Natural killer cell (primary cell): ENCODE measurements at places on chromosomes 7 and 10. TPM values are rescaled to one million over a fixed set of nuclear protein-coding genes. Genes with fewer than 3 reads are reported as not detected.

- DNase-seq, result no peak
Measured at GRCh38 chr10:80739328-80739727, 201.6 kb downstream of the SH2D4B start.

DNA sequence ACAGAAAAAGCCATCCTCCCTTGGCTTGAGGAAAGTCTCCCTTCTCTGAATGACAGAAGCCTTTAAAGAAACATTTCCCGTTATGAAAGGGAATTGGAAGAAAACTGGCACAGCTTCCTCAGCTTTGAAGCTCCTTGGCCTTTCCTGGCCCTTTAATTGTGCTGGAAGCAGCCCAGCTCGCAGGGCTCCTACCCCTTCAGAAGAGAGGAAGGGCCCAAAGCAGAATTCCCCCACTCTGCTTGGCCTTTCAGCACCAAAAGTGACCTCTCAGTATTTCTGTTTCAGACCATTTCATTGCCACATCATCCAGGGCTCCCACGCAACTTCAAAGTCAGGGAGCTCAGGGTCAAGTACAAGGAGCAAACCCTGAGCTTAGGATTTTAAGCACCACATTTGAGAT lies 4.2 kb downstream of the AFAP1L2 start:
- DNase-seq, result no peak

DNA sequence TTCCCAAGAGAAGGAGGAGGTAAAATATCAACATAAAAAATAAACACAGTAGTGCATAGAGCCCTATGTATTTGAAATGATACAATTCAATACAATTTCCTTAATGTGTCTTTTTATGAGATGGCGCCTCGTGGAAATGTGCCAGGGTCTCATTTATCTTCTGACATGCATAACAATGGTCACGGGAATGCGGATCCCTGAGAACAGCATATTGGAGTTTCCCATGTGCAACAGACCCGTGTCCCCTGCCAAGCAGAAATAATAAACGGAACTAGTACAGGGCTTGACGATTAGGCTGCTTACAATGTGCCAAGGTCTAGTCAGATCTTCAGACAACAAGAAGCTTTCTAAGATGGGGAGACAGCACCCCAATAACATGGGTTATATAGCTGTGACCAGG lies 217.9 kb downstream of the ARHGAP21 start:
- no peak for DNase-seq

GRCh38 chr7:108568801-108569380 lies 615 bp downstream of the THAP5 start:
- peak; percentile 79 for DNase-seq

DNA sequence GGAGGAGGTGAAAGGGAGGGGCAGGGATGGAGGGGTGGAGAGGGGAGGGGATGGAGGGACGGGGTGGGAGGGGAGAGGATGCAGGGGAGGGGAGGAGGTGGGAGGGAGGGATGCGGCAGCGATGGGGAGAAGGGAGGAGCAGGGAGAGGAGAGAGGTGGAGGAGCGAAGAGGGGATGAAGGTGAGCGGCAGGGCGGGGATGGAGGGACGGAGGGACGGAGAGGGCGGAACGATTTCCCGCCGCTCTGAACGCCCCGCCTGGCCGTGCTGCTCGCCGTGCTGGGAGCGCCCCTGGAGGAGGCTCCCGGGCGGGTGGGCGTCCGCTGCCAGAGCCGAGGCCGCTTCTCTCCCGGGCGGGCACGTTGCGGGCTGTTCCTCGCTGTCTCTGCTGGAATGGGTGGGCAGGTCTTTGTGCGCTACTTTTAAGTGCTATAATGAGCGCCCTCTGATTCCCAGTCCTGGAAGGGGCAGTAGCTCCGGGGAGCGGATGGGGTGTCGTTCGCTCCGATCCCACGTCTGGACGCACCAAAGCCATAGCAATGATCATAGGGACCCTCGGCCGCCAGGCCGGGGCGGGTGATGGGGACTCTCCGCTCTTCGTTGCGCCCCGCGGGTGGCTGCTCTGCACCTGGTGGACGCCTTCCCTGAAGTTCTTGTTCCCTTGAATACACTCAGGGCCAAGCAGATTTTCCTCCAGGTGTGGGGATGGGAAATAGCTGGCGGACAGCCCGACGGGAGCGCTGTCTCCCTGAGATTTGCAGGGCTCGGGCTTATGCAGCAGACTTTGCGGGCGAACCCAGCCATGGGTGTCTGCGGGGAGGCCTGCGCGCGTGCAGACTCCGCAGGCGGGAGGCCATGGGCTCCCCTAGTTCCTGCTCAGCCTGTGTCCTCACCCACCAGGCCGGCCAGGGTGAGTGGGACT lies 81.1 kb upstream of the CPXM2 start:
- DNase-seq, result no peak

DNA sequence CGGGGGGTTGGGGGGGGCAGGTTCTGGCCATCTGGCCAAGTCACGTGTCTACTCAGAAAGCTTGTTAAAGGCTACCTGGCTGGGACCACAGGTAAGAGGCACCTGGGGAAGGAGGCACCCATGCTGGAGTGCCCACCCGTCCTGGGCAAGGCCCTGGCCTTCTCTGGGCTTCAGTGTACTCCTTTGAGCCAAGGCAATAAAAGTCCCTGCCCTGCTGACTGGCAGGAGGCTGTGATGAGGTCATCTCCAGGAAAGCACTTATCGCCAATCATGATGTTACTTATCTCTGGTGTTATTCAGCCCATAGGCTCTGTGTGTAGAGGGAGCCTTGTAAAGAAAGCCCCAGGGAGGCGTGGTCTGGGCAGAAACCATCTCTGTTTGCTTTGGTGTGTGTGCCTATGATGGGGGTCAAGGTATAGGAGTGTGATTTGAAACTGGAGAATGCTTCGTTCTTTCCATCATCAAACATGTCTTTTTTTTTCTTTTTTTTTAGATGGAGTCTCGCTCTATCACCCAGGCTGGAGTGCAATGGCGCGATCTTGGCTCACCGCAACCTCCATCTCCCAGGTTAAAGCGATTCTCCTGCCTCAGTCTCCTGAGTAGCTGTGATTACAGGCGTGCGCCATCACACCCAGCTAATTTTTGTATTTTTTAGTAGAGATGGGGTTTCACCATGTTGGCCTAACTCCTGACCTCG lies 2.5 kb upstream of the CLDN4 start:
- peak; percentile 42 for DNase-seq

DNA sequence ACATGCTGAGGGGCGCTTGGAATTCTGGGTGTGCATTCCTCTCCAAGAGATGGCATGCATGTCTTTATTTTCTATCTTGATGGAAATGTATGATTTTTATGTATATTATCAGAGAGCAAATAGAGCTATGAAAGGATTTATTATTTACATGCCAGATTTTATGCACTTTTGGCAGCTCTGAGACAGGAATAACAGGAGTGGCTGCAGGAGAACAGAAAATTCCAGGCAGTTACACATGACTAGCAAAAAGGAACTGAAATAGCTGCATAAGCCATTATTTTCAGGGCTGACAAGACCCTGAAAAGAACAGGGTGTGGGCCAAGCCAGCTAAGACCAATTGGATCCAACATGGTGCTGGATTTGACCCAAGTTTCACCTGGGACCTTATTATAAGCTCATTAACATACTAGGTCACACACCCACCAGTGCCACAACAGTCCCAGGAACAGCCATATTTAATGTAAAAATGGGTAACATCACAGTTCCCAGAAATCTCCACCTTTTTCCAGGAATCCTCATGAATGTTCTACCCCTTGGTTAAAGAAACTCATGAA lies 43.2 kb upstream of the ACSL5 start:
- no peak for DNase-seq

DNA sequence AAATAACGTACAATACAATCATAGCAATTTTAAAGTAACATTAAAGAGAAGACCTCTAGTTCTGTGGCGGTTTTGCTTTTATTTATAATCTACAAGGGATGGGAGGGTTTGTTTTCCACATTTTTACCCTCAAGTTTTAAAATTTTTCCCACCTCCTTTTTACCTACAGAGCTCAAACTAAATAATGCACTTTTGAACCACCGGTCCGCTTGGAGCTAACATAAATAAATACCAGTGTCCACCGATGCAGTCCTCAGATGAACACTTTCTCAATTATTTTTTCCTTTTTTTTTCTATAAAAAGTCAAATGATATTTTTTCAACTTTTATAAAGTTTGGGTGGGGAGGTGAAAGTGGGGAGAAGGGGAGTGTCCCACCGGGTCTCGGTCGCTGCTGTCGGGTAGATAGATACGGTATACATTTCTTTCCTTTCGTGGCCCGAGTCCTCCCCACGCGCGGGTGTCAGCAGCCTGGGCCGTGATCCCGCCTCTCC lies 3.3 kb downstream of the ZNF503 start:
- DNase-seq, result no peak

DNA sequence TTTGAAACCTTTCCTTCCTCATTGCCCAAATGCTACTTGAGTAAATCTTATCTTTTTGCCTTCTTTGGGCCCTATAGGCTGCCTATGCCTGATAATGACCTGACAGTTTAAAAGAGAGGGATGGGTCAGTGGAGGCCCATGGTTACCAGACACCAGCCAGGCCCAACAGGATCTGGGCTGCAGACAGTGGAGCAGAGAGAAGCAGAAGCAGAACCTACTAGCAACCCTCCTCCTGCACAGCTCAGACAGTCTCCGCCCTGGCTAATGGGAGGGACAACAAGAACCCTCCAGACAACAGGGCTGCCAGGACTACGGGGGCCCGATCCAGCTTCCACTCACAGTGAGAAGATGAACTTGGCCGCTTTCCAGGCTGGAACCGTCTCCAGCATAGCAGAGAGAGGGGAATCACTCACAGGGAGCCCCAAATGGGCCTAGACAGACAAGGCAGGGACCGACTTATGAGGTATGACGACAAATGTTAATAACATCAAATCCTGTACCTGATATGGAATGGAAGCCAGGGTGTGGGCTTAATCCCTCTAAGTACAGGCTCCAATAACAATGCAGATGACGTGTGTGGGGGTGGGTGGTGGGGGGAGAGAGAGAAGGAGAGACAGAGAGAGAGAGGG lies 31.7 kb upstream of the DGKI start:
- no peak for DNase-seq

- DNase-seq, result no peak
Measured at GRCh38 chr10:60343254-60343653, 46.4 kb downstream of the ANK3 start.

- DNase-seq, result no peak
Measured at GRCh38 chr7:2692543-2692942, 4.5 kb downstream of the AMZ1 start.

- no peak for DNase-seq
Measured at GRCh38 chr10:60123668-60124067, 217.3 kb upstream of the CCDC6 start.

- no peak for DNase-seq
Measured at GRCh38 chr10:50346942-50347341, 95.6 kb upstream of the ASAH2 start.

DNA sequence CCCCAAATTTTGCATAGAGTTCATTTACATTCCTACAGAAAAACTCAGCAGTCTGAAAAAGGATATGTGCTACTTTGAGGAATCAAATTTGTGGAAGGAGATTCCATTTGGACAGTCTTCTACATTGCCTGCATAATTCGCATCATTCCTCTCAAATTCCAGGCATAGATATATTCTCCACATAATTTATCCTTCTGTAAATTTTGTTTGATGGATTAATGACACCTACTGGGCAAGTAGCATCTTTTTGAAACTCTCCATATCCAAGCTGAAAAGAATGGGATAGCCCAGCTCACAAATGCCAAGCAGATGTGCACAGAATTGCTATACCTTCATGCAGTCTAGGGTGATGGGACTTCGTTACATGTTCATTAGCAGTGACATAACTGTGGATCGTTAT lies 515.3 kb downstream of the AUTS2 start:
- DNase-seq, result no peak

DNA sequence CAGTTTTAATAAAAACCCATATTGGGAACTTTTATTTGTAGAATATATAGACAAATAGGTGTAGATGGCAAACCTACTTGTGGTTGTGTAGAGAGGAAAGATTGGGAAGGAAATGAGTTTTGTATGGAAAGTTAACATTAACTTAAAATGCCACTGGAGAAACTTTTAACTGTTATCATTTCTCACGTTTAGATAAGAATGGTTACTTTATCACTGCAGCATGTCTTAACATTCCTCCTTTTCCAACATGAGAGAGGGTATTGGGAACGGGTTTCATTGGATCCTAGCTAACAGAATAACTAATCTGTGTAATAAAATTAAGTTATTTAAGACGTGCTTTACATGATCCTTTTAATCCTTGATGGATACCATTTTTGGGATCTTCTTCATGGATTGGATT lies 1.8 kb downstream of the LUC7L2 start:
- no peak for DNase-seq

DNA sequence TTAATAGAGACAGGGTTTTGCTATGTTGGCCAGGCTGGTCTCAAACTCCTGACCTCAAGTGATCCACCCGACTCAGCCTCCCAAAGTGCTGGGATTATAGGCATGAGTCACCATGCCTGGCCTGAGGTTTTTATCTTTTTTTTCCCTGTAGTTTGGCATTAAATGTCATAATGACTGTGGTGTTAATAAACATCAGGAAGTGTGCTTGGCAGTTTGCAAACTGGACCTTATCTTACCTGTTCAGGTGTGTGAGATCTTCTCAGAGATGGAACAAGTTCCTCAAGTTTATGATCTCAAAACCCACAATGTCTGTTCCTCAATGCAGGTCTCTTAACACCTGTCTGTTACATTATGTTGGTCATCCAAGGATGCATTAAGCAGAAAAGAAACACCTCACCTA lies 80.0 kb downstream of the ARID5B start:
- no peak for DNase-seq

DNA sequence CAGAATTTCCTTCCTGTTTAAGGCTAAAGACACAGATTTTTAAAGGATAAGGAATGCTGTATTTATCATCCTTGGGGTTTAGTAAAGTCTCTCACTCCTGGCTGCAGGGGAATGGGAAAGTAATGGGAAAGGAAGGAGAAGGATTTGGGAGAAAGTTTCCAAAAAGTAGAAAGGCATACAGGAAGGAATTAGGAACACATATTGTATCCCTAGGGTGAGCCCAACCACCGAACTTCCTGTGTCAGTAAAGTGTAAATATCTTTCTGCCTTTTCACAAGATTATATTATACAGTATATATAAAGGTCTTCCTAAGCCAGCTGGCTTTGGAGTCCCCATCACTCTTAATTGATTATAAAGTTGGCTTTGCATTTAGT lies 12.0 kb upstream of the UBE2D1 start:
- no peak for DNase-seq

GRCh38 chr10:3961082-3961481 lies 176.1 kb upstream of the KLF6 start:
- peak; percentile 83 for DNase-seq

DNA sequence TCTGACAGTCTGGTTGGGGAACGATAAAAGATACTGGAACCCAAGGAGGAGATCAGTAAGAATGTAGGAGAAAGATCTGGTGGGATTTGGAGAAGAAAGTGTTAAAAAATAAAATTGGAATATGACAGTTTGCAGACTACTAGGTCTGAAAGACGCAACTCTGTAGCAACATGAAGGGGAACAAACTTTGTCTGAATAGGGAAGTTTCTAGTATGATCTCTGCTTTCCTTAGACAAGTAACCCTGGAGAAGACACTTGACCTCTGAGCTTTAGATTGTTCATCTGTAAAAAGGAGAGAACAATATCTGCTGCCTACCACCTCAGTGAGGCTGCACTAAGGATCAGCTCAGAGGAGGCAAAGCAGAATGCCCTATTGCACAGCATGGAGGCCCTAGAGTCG lies 3.0 kb upstream of the PRSS1 start:
- DNase-seq, result no peak

Gene CALCR
- not detected for total RNA-seq

Gene MRPS17
- total RNA-seq, result 12.0 TPM

Gene SPAG6
- total RNA-seq, result not detected
